ENCODE measurements at places on chromosomes 2 and 18.
A peak's percentile ranks its signal among the peaks of the same experiment; 100 is the strongest.

- no peak for DNase-seq
Measured at GRCh38 chr2:127763776-127764175, 47.2 kb downstream of the WDR33 start.

- DNase-seq = no peak
Measured at GRCh38 chr2:42849311-42849710, 56.9 kb upstream of the HAAO start.

- no peak for DNase-seq
Measured at GRCh38 chr18:13605477-13605876, 120.9 kb downstream of the FAM210A start.

DNA sequence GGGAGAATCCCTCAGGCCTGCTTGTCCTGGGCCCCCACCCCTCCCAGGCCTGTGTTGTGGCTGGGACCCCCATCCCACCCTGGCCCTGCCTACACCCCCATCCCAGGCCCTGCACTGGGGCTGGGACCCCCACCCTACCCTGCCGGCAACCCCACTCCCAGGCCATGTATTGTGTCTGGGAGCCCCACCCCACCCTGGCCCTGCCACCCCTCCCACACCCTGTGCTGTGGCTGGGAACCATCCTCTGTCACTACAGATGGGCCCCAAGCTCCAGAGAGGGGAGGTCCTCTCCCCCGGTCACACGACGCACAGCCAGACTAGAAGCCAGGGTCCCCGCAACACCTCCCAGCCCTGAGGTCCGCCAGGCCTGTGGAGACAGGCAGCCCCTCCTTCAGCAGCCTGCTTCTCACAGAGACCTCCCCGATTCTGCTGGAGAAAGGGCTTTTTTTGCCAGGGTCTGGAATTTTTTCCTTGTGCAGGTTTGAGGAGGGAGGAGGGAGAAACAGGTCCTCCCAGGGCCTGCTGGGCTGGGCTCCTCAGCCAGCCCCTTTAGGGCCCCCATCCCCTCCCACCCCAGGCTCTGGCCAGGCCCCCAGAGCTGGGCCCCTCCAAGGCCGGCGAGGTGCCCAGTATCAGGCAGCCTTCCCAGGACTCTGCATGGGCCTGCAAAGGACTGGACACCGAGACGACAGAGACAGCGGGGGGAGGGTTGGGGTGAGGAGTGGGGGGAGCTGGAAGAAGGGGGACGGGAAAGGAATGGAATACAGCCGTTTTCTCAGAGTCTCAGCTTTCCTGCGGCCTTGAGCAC lies 28.0 kb downstream of the KIF1A start:
- DNase-seq = no peak

DNA sequence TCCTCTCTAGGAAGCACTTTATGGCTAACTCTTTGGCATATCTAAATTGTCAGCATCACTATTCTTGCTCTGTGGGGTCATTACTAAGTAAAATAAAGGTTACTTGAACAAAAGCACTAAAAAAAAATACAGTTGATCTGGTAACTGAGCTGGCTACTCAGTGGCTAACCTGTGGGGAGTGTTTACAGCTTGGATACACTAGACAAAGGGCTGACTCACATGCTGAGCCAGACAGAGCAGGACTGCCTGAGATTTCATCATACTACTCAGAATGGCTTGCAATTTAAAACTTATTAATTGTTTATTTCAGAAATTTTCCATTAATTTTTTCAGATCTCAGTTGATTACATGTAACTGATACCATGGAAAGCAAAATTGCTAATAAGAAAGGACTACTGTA lies 1690.4 kb upstream of the SLC39A10 start:
- DNase-seq = no peak

DNA sequence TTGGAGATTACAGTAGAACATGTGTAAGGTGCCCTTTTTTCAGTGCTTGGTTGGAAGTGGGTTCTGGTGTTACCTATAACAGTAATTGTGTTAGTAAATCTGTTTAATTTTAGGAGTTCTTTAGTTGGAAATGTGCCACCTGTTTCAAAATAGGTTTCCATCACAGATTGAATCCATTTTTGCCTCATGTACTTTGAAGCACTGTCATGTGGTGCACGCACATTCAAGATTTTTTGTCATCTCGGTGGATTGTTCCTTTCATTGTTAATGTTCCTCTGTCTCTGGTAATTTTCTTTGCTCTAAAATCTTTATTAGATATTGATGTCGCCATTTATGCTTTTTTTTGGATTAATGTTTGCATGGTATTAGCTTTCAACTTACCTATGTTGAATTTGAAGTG lies 1.3 kb downstream of the ATP9B start:
- DNase-seq = no peak

GRCh38 chr2:217038001-217038400 lies 178.1 kb upstream of the TNP1 start:
- DNase-seq = no peak

- DNase-seq = no peak
Measured at GRCh38 chr2:7242189-7242867, 325.1 kb downstream of the RNF144A start.

GRCh38 chr18:941331-941730 lies 36.7 kb downstream of the ADCYAP1 start:
- DNase-seq = no peak

GRCh38 chr2:121810959-121811853 lies 55.8 kb downstream of the TSN start:
- DNase-seq = peak; percentile 25

- DNase-seq = no peak
Measured at GRCh38 chr2:111694700-111695101, 189.3 kb downstream of the ANAPC1 start.

DNA sequence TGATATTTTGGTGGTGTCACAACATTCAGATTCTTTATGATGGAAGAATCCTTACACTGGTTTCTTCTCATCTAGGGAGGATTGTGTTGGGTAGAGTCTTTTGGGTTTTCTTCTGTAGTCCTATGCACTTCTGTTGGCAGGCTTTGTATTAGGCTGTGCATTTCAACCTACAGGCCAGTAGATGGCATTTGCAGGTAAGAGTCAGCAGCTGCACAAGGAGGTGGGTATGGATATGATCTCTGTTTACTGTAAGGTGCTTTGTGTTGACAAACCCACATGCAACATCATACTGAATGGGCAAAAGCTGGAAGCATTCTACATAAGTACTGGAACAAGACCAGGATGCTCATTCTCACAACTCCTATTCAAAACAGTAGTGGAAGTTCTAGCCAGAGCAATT lies 656.8 kb downstream of the METTL4 start:
- no peak for DNase-seq

- DNase-seq = no peak
Measured at GRCh38 chr2:148525130-148525529, 119.4 kb upstream of the EPC2 start.

GRCh38 chr2:961786-962185 lies 11.1 kb downstream of the SNTG2 start:
- DNase-seq = no peak

- DNase-seq = no peak
Measured at GRCh38 chr18:6590326-6590725, 139.2 kb upstream of the ARHGAP28 start.

DNA sequence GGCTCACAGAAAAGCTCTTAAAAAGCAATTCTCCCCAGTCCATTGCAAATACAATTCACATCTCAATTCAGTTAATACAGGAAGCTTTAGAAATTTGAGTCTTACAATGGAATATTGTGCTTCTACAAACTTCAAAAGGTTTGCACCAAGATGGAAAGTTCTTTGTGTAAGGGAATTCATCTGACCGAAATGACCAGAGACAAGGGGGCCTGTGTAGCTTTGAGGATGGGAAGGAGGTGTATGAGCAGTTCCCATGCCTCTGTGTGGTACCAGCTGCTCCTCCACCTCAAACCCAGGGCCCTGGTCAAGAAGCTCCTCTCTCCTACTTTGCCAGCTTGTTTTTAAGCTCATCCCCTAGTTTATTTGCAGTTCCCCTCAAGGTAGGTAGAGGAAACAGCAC lies 312.8 kb upstream of the PKDCC start:
- DNase-seq = no peak

DNA sequence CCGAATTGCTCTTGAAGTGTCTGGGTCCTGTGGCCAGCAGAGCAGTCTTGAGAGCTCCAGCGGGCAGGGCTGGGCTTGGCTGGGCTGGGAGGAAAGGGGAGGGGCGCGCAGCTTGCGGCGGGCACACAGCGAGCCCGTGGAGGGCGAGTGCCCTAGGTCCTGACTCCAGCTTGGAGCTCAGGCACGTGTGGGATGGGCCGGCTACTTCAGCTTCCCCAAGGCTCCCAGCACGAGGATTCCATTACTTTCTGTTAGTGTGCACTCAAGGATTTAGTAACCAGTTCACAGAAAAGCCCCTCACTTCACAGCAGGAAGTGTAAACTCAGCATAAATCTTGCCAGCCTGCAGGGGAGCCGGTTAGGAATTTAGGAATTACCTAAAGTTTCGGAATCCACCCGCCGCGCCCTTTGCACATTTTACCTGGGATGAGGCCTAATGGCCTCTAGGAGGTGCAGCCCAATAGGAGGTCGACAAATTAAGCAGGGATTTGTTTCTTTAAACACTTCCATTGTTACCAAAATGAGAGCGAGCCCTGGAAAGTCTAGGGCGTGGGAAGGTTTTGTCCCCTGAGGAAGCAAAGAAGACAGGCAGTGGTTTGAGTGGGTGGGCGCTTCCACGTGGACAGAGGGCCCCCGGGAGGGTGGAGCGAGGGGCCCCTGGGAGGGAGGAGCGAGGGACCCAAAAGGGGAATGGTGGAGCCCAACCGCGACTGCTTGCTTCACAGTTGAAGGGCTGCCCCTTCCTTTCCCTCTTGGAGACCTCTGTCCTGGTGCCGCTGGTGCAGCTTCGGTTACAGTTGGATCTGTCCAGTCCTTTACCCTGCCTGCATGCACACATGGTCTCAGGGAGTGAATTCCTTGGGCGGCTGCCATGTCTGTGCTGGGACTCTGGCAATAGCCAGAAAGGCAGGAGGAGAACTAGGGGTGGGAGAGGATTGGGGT lies 93.3 kb downstream of the CTAGE1 start:
- peak; percentile 5 for DNase-seq

GRCh38 chr2:202965810-202966460 lies 48.7 kb upstream of the NBEAL1 start:
- peak; percentile 34 for DNase-seq

GRCh38 chr2:1236606-1237005 lies 176.7 kb upstream of the TPO start:
- no peak for DNase-seq

GRCh38 chr2:79862756-79863155 lies 349.9 kb downstream of the CTNNA2 start:
- DNase-seq = no peak

- DNase-seq = no peak
Measured at GRCh38 chr2:48749291-48750127, 6.0 kb downstream of the LHCGR start.

- DNase-seq = peak; percentile 10
Measured at GRCh38 chr2:101622210-101623030, 75.1 kb upstream of the MAP4K4 start.

DNA sequence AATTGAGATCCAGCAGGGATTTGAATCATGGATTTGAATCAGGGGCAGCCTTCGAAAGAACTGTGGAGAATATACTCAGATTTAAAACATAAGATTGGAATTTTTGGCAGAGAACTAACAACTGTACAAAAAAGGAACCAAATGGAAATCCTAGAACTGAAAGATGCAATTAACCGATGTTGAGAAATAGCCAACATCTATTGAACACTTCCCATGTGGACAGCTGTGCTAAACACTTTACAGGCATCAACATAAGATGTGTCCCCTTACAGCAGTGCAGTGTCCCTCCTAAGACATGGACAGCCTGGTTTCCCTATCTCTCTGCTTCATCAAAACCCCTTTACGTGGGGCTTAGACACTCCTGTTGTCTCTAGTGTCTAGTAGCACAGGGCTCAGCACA lies 3.7 kb upstream of the IL1RN start:
- DNase-seq = no peak

- peak; percentile 12 for DNase-seq
Measured at GRCh38 chr2:182077448-182078142, 91.9 kb downstream of the PPP1R1C start.
